Activated T-helper 1 cell treated with Interleukin-2 at 50 U/mL for 16 hours (primary cell): ENCODE measurements at places on chromosomes 5 and 9.

DNA sequence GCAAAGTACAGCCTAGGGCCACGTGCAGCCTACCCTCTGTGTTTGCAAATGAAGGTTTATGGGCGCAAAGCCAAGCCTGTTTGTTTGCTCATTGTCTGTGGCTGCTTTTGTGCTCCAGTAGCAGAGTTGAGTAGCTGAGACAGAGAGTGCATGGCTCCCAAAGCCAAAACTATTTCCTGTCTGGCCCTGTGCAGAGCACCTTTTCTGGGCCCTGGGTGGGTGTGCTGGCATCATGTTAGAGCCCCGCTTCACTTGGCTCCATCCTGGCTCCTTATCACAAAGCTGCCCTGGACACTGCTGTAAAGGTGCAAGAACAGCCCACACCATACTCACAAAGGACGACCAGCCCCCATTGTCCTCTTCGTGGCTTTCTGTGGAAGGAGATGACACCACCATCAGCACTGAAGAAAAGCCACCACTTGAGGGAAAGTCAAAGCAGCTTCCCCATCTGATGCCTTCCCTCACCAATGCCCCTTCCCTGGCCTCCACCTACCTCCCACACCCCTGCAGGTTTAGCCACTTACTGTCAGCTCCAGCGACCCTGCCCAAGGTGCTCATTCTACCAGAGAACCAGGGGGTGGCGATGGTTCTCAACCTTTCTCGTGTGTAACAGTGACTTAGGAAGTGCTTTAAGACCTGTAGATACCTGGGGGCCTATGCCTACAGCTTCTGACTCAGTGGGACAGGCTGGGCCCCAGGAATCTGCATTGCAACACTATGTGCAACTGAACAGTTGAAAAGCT lies 23.4 kb downstream of the LCP2 start:
- no peak for DNase-seq

DNA sequence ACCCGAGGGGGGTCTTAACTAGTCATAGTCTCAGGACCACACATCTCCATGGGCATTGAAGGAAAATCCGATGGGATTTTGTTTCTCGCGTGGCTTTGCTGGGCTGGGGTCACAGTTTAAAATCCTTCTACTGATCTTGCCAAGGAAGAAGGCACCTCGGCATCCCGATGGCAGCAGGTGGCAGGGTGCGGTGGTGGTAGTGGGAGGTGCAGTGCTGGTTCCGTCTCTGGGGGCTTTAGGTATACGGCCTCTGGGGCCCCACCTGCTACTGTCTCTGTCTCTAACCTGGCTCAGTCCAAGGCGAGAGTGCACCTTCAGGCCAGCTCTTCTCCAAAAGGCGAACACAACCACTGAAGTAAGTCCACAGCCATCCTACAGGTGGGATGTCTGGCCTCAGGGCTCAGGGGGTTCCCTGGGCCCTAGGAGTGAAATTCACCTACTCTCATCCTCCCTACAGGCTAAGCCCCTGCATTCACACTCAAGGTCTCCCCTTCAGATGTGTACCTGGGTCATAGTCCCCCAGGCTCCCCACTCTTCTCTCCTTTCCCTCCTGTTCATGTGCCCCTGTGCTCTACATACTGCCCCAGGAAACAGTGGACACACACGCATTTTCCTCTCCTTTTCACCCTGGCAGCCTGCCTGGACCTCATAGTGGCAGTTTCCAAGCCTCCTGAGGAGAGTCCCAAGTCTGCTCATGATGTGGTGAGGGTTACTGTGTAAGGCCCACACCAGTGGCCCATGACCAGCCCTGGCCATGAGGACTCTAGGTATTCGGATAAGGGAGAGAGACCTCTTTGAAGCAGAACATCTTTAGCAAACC lies 736 bp upstream of the FCN2 start:
- no peak for DNase-seq

DNA sequence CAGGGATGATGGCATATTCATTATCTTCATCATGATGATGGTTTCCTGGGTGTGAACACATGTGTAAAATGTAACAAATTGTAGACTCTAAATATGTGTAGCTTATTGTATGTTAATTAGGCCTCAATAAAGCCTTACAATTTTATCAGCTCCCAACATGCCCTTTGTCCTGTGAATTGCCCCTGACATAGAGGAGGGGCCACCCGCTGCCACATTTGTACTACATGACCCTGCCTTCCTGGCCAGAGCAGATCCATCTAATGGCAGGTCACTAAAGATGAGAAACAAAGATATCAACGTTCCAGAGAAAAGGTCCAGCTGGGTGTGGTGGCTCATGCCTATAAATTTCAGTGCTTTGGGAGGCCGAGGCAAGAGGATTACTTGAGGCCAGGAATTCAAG lies 117.2 kb downstream of the CAAP1 start:
- DNase-seq = no peak

DNA sequence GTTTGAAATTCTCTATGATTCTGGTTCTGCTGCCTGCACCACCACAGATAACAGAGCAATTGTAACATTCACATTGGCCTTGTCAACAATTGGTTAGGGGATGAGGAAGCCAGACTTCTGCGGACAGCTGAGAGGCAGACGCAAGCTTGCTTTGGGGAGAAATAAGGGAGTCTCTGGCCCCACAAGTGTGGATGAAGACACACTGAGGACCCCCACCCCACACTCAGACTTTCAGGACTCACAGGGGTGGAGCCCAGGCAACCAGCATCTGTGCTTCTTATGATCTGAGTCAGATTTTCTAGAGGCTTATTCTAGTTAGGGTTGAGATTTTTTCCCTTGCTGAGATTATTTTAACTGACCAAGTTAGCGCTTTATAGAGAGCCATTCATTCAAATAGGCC lies 140.3 kb upstream of the IRX2 start:
- no peak for DNase-seq

DNA sequence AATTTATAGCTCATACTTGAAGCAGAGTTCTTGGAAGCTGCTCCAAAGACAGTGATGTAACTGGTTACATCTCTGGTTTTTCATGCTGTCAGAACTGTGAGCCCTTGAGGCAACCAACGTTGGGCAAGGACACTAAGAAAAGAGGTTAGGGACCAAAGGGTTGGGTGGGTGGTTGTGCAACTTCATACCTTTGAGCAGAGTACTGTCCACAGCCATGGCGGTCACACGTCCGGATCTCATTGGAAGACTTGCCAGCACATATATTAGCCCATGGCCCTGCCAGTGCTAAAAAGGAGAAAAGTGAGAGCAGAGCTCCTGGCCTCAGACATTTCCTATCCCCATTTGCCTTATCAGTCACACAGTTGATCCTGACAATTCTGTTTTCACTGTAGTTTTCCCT lies 2.1 kb downstream of the LECT2 start:
- DNase-seq = no peak

DNA sequence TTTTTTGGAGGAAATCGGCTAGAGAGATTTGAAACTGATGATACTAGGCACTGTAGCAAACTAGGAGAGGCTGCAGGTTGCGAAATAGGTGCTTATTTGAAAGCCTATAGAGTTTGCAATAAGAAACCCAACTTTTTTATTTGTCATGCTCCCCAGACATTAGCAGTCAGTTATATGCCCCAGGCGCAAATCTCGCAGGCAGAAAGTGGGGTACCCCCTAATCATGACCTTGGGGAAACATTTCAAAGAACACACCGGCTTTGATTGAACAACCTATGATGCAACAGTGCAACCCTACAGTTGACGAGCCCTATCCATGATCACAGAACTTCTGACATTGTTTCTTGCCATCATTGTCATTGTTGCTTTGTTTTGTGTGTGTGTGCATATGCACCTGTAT lies 510.5 kb downstream of the RAB3C start:
- no peak for DNase-seq

- DNase-seq = no peak
Observed at GRCh38 chr5:151249281-151249680, 3.7 kb upstream of the GM2A start.

DNA sequence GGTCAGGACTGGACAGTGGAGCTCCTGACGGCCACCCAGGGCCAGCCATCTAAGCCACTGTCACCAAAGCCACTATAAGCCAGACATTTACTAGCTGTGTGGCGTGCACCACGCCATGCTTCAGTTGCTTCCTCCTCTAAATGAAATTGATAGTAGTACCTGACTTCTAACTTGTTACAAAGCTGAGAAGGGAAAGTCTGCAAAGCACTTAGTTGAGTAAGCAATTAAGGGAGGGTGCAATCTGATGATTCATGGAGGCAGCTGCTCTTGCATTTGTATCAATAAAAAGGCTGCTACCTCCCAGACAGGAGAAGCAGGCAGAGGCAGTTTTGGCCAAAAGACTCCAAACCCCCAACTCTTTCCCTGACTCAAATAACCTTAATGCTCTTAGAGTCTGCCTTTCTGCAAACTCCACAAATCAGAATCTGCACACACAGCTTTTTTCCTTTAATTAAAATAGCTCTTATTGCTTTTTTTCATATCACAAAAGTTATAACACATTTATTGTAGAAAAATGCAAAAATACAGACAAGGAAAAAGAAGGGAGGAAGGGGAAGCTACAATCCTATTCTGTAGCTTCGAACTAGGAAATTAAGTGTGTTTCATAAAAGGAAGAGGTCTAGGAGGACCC lies 19.3 kb upstream of the RAPGEF1 start:
- no peak for DNase-seq

DNA sequence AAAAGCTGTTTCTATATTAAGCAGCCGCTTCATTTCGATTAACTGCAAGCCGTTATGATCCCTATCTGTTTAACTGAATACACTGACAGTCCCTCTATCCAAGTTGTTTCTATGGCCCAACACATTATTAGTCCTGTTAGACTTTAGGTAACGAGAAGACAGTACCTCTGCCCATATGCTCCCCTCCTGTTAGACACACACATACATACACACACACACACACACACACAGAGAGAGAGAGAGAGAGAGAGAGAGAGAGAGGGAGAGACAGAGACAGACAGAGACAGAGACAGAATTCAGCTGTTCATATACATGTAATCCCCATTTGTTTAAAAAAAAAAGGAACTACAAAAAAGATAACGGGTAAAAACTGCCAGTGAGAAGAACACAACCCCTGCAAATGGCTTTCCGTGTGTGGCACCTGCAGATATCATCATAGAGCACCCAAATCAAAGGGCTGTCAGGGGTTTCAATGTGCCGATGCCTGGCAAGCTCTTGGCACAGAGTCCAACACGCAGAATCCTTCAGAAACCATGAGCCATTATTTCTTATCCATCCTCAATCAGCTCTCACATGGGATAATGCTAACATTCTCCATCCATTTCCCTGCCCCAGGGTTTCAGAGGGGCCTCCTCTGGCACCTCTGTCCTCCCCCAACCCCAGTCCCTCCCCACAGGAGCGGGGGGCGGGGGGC lies 144.0 kb downstream of the MYO10 start:
- DNase-seq = no peak

DNA sequence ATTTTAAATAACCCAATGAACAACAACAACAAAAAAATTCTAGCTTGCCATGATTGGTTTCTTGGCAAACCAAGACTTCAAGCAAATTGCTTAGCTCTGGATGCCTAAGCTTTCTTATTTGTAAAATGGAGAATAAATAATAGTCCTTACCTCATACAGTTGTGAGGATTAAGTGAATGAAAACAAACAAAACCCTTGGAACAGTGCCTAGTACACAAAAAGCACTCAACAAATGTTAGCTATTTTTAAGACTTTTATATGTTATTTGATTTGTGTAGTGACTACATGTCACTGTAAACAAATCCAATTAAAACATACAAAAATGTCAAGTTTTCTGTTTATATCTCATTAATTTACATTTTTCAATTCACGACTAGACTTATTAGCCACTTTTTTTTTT lies 13.5 kb upstream of the HOMER1 start:
- DNase-seq = no peak

- DNase-seq = no peak
Observed at GRCh38 chr5:115594128-115595047, 7.9 kb downstream of the TICAM2 start.

GRCh38 chr9:110996436-110997220 lies 41.6 kb downstream of the LPAR1 start:
- DNase-seq = no peak

GRCh38 chr5:135221187-135221473 lies 177.9 kb downstream of the MACROH2A1 start:
- DNase-seq = no peak

DNA sequence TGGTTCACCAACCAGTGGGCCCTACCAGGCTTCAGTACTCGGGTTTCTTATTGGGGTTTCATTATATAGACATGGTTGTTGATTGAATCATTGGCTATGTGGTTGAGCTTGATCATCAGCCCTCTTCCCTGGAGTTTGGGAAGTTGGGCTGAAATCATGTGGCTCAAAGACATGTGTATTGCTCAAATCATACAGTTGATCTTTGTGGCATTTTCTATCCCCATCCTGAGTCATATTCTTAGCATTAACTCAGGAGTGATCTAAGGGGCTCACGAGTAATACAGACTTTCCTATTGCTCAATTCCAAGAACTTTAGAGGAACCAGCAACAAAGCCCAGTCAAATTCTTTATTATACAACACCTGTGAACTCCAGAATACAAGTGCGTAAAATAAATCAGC lies 66.2 kb downstream of the SMC5 start:
- no peak for DNase-seq

- DNase-seq = no peak
Observed at GRCh38 chr9:112396872-112397271, 17.0 kb downstream of the HSDL2 start.

GRCh38 chr9:29209748-29210291 lies 1636.5 kb upstream of the C9orf72 start:
- no peak for DNase-seq

- no peak for DNase-seq
Observed at GRCh38 chr9:126956917-126957686, 42.5 kb downstream of the RALGPS1 start.

- no peak for DNase-seq
Observed at GRCh38 chr5:178394074-178394473, 161.5 kb upstream of the PHYKPL start.

DNA sequence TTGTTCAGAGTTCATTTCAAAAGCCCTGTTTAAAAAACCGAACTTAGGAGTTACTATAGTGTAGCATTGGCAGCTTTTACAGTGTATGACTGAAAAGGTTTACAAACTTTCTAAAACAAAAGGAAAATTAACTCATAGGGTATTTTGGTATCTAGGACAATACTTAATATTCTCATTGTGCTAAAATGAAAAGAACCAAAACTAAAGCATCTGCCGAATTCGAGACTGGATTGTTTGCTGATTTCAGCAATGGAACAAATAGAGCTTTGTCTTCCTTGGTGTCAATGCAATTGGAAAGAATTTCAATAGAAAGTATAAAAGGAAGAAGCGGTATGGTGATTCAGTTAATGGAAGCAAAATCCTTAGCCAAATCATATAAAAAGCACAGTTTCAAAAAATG lies 254.1 kb downstream of the SLF1 start:
- DNase-seq = no peak

DNA sequence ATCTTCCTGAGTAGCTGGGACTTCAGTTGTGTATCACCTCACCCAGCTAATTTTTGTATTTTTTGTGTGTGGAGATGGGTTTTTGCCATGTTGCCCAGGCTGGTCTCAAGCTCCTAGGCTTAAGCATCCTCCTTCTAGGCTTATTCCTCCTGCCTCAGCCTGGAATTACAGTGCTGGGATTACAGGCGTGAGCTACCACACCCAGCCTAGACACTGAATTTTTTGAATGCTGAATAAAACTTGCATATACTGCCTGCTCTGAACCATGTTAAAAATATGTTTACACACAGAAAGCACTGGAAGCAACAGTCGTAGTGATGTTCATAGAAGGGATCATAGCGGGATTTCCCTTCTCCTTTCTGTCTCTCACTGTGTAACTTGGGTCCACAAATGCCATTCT lies 121.3 kb upstream of the ICE1 start:
- DNase-seq = no peak
